Naive thymus-derived CD8-positive, alpha-beta T cell (primary cell): ENCODE measurements at places on chromosomes 6 and 20.
A peak's percentile ranks its signal among the peaks of the same experiment; 100 is the strongest.

DNA sequence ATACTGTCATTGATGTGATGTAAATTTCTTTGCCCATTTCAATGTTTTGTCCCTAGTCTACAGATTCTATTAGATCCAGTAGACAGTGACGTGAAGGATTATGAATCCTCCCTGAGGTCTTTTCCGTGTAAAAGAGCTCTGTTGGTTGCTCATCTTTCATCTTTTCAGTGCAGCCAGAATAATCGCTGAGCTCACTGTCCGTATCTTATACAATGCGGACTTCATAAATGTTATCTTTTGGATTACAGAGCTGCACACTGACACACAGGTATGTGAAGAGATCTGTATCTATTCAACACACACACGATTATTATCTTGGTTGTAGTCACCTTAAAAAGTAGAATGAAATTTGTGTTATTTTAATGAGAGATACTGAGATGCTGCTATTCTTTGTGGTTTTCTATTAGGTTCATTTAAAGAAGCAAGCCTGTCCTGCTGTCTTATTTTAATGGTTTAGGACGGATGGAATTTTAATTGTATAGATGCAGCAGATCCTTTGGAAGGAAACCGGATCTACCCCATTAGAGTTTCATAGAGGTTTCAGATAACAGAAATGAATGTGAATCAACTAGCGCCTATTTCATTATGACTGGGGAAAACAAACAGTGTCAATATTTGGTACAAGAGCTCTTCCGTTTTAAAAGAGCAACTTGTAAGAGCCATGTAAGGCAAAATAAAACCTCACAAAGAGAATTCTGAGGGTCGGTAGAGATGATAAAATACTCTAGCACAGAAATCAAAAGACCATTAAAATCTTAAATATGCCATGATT lies 79.4 kb downstream of the BMP6 start:
- no peak for DNase-seq

DNA sequence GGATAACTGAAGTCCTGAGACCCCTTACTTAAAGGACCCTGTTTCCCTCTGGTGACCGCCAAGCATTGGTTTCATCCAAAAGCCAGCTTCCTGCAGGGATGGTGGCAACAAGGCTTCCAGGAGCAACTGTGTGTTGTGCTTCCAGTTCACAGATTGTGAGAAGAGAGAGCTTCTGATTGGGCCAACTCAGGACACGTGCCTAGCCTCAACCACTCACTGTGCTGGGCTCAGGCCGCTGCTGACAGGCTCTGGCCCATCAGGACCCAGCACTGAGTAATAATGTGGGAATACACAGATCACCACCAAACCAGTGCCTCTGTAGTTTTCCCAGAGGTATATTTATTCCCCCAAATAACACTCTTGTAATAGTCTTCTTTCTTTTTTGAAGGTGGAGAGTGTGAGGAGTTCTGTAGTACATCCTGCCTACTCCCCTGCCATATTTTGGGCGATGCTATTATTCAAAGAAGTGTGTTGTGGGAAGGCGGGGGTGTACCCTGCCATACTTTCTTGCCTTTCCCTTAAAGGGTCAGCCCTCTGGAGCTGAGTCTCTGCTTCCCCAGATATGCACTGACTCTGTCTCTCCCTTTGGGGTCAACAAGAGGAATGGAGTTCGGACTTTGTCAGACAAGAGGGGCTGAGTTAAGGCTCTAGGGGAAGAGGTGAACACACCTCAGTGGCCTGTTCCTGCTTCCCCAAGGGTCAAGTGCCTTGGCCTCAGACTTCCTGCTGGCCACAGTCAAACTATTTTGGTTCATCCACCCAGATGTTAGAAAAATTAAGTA lies 23.2 kb downstream of the PPP1R16B start:
- no peak for DNase-seq

GRCh38 chr6:63245909-63246308 lies 34.6 kb downstream of the FKBP1C start:
- DNase-seq = no peak

GRCh38 chr6:103672169-103672568 lies 1187.5 kb downstream of the HACE1 start:
- DNase-seq = no peak

- no peak for DNase-seq
These were observed 50.0 kb downstream of the TTI1 start for GRCh38 chr20:37983286-37983685.

GRCh38 chr6:42175860-42176259 lies 2.7 kb downstream of the GUCA1A start:
- no peak for DNase-seq

DNA sequence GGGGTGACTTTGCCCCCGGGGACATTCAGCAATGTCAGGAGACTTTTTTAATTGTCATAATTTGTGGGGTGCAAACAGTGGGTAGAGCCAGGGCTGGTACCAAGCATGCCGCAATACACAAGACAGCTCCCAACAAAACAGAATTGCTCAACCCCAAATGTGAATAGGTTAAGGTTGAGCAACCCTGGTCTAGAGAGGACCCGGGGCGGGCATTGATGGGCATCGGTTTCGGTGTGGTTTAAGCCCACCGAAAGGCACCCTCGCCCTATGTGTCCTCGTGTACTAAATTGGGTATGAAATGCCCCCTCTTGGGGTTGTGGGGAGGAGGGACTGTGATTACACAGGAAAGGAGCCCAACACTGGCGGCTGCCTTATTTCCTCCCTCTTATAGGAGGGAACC lies 36.0 kb downstream of the KIAA1755 start:
- no peak for DNase-seq

GRCh38 chr20:5845681-5846615 lies 95.7 kb downstream of the SHLD1 start:
- no peak for DNase-seq

- DNase-seq = no peak
These were observed 1.4 kb downstream of the RPRD1B start for GRCh38 chr20:38034961-38035360.

DNA sequence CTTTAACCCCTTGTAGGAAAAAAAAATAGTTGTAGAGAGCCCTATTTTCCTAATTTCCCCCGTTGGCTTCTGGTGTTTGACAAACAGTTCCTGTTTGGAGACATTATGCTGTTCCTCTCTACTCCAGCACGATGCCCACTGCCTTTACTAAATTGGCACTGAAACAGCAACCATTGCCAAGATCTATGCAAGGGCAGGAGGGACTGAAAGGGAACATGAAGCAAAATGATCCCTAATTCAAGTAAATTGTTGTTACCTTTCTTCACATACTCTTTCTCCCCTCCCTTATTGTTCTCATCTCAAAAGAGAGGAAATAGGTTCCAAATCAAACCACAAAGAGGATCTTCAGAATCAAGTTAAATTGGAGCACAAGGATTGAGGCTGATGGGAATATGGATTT lies 764.1 kb upstream of the MMS22L start:
- no peak for DNase-seq

- DNase-seq = no peak
These were observed 113.2 kb downstream of the ZDHHC14 start for GRCh38 chr6:157494132-157494710.

DNA sequence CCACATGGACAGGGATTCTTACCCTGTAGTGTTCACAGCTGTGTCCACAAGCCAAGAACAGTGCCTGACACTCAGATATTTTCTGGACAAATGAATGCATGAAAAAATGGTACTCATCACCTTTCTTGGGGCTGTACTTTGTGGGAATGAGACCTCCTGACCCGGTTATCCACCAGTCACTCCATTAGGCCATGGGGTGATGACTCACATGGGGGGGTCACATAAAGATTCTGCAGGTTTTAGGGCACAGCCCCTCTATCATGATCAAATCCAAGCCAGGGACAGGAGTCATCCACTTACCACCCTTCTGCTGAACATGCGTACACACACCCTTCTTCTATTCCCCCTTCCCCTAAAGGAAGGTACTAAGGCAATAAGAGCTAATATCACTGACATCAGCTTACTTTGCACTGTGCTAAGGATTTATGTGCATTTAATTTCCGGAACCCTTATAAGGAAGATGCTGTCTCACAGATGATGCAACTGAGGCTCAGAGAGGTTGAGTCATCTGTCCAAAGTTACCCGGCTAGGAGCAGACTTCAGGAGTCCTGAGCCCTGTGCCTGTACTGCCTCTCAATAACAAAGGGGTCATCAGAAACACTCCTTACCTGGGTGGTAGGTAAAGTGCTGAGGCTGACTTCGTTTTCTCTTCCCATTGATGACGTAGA lies 107.8 kb downstream of the NFATC2 start:
- DNase-seq = no peak

DNA sequence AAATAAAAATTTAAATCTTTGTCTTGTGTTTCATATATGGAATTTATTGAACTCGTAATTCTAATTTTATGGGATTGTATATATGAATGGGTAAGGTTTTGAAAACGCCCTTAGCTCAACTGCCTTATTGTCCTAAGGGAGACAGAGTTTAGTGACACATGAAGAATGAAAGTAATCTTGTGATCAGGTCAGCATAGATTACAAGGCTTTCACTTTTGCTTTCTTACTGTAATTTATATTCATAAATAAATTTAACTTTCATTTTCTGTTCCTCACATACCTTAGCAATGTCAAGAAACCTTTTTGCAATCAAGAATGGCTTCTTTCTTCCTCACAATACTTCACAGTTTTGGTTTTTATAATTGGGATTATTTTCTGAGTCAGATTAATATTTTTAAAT lies 14.4 kb downstream of the KPNA5 start:
- no peak for DNase-seq

DNA sequence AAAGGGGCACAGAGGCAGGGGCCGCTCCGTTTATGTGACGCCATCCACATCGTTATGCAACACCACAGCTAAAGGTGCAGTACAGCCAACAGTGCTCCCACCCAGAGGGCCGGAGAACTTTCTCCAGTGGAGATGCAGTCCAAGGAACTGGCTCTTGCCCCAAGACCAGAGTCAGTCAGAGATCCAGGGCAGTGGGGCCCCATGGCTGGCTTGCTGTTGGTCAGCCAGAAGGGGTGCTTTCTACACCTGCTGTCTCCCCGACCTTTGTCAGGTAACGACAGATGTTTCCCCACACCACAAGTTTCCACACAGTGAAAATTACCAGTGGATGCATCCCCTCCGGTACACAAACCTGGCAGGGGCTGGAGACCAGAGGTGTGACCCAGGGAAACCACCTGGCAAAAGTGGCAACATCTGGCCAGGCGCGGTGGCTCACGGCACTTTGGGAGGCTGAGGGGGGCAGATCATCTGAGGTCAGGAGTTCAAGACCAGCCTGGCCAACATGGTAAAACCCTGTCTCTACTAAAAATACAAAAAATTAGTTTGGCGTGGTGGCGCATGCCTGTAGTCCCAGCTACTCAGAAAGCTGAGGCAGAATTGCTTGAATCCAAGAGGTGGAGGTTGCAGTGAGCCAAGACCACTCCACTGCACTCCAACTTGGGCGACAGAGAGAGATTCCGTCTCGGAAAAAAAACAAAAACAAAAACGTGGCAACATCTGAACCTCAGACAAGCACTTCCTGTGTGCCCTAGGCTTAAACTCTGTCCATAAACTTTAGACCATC lies 34.9 kb downstream of the UBE2V1 start:
- DNase-seq = no peak

DNA sequence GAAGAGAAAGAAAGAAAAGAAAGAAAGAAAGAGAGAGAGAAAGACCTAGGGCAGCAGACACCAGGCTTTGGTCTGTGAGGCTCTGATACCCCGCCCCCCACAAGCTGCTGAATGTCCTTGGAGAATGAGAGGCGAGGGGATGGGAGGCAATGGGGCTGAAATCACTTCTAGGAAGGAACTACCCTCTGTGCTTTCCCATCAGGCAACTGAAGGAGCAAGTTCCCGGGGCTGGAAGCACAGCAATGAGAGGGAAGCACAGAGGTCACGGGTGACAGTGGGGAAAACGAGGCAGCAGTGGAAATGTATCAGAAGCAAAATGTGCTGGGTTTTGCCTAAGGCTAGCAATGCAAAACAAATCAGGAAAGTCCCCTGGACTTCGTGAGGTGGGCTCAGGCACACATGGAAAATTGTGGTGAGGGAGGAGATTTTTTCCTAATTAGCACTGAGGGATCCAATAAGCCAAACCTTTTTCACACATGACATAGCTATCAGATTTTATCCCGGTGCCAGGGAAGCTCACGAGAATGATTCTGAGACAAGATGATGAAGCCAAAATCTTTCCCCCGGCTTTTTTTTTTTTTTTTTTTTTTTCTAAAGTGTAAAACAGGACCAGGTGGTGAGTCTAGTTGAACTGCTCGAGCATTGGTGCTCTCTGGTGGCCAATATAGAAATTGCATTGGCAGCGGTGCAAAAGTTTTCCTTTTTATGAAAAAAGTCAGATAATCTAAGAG lies 16.8 kb upstream of the ARFGEF2 start:
- DNase-seq = peak; percentile 44

DNA sequence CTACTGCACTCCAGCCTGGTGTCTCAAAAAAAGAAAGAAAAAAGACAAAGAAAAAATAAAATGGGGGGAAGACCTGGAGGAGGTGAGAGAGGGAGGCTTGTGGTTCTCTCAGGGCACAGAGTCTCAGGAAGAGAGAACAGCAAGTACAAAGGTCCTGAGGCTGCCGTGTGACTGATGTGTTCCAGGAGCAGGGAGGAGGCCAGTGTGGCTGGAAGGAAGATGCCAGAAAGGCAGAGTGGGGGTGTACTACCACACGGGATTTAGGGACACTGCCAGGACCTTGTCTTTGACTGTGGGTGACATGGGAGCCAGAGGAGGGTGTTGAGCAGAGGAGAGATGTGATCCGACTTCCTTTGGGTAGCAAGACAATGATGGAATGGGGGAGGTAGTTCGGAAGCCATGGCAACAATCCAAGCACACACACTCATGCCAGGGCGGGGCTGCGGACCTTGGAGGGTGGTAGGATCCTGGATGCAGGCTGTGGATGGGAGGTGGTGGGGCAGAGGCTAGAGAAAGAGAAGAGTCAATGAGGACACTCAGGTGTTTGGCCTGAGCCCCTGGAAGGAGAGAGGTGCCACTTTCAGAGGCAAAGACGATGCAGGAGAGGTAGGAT lies 136.4 kb upstream of the PTPN1 start:
- no peak for DNase-seq
